Naive thymus-derived CD4-positive, alpha-beta T cell (primary cell): ENCODE measurements at places on chromosomes 7 and 10. TPM values are rescaled to one million over a fixed set of nuclear protein-coding genes. Genes with fewer than 3 reads are reported as not detected.

PDZD7 gene
- 0.77 TPM for total RNA-seq

TCERG1L gene
- 0.42 TPM for total RNA-seq

ZNF3 gene
- total RNA-seq, result 28.7 and 30.2 TPM in 2 replicates

ARMH3 gene
- 34.0 TPM for total RNA-seq

LBX1 gene
- not detected for total RNA-seq

NEUROG3 gene
- not detected in 2 replicates for total RNA-seq

NPC1L1 gene
- total RNA-seq, result not detected in 2 replicates

DLX5 gene
- total RNA-seq, result not detected

CHN2 gene
- 0.70 TPM for total RNA-seq

DNA sequence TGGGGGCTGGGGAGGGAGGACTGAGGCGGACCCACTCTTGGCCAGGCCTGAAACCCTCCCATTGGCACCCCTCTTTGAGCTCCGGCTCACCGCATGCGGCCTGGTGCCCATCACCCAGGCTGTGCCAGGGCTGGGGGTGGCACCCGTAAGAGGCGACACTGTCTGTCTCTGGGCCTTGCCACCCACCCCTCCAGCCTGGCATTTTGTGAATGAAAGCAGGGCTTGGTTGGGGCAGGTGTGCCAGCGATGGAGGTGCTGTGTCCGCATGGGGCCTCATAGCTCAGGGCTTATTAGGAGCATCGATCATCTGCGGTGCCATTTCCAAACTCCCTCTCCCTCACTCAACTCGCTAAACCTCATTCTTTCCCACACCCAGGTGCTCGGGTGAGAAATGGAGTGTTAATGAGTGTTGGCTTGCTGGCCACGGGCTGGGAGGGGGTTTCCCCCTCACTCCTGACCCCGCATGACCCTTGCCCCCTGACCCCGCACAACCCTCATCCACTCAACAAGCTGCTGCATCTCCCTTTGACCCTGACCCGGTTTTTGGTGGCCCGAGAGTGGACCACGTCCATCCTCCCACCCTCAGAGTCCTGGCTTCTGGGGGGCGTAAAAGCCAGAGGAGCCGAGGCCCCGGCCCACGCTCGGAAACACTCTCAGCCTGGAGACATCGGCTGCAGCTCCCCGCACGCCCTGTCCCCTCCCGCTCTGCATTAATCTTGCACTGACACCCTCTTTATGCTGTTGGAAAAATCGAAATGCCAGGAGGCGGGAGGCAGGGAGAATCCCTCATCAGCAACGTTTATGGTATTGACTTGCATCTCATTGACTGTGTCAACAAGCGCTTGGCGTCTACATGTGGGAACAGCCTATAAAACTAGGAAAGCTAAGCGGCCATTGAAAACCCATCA is 161.2 kb downstream of the DNAJB6 start:
- no peak for DNase-seq

DNA sequence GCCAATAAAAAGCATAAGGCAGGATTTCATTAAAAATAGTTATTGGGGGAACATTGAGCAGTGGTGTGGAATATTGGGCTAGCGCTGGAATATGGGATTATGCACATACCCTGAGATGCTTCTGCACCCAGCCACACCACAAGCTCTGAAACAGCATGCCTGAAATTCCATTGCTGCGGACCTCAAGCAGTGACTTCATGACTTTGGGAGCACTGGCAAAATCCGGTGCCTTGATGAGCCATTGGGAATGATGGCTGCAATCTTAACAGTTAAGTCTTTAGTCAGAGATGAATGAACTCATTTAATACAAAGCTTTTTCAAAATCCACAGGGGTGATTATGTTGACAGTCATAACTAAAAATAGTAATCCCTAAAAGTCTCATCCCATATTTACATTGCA is 274.7 kb upstream of the MTPN start:
- DNase-seq, result no peak

DNA sequence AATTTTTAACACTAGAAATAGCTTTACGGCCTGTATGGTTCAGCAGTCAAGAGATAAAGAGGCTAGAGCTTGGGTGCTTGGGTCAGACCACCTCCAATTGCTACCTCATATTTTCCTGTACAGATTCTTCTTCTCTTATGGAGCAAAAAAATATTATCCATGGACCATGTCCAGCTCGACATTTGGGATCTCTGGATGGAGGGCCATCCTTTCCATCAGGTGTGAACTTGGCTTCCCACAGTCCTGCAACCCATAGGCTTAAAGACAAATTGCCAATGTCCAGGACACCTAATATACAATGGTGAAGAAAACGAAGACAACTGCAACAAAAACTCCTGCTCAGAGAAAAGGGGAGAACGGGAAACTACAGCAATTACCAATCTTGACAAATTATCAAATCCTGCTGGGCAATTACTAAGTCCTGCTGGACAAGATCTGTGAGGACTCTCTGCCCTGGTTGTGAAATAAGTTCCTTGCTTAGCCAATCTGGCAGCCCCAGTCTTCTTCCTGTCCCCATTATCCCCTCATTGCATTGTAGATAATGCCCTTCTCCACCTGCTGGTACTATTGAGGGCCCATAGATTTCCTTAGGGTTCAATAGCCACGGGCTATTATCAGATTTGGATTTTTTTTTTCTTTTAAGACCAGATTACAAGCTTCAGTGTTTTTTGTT is 42.0 kb upstream of the BRAF start:
- DNase-seq, result no peak

- no peak for DNase-seq
Observed at GRCh38 chr7:108136191-108136688, 6.1 kb upstream of the LAMB4 start.

- no peak for DNase-seq
Observed at GRCh38 chr7:135716677-135717238, 11.2 kb downstream of the SLC13A4 start.

- no peak for DNase-seq
Observed at GRCh38 chr7:18003286-18003994, 24.2 kb downstream of the PRPS1L1 start.

DNA sequence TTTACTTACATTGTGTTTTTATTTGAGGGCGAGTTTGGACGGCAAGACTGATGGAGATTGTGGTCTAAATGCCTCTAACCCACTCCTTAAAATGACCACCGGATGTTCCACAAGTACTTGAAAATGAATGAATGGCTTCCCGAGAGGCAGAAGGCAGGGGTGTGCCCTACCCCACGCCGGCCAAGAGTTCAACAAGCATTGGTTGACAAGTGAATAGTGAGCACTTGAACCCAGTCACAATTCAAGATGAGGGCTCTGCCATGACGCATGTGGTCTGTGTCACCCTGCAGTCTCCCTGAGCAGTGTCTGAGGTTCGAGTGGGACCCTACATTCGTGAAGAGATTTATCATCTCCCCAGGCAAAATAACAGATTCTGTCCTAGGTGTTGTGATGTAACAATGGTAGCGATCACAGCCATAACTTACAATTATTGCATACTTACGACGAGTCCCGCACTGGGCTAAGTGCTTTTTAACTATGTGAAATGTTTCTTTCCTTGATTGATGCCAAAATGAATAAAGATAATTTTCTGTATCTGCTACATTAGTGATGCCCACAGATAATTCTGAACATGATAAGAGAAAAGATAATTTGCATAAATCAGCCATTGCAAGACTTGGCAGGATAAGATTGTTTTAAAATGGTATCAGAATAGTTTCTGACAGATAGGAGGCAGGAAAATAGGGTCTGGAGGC is 305.4 kb downstream of the WDR37 start:
- DNase-seq, result no peak

GRCh38 chr7:44325811-44326241 is 432 bp upstream of the CAMK2B start:
- DNase-seq, result no peak

DNA sequence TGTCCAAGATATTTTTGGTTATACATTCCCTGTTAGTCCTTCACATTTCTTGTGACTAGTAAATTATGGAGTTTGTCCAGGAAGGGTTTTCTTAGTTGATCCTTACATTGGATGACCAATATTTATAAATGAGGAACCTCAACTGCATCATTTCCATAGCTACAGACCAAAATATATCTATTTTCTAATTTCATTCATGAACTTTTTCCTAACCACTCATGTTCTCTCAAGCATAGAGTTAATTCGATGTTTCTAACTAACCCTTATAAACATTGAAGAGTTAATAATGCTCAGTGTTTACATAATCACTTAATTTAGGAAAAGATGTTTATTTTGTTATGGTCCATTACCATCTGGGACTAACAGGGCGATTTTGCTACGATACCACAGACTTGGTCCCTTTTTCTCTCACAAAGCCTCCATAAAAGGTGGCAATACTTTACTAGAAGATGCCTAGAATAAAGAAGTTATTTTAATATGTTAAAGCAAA is 591.0 kb downstream of the MAGI2 start:
- DNase-seq, result no peak

DNA sequence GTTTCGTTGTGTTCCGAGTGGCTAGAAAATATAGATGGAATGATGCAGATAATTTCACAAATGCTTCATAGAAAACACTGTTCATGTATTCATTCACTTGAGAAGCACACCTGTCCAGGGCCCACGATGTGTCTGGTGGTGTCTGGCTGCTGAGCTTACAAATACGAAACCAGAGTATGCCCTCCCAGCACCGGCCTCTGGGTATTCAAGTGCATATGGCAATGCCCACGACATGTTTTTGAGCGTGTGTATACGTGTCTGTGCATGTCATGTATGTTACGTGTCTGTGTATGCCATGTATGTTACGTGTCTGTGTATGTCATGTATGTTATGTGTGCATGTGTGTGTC is 37.9 kb downstream of the IL2RA start:
- DNase-seq, result no peak

GRCh38 chr7:15889507-15889906 is 203.0 kb upstream of the MEOX2 start:
- DNase-seq, result no peak

GRCh38 chr7:39678930-39679709 is 55.7 kb downstream of the RALA start:
- DNase-seq, result no peak

DNA sequence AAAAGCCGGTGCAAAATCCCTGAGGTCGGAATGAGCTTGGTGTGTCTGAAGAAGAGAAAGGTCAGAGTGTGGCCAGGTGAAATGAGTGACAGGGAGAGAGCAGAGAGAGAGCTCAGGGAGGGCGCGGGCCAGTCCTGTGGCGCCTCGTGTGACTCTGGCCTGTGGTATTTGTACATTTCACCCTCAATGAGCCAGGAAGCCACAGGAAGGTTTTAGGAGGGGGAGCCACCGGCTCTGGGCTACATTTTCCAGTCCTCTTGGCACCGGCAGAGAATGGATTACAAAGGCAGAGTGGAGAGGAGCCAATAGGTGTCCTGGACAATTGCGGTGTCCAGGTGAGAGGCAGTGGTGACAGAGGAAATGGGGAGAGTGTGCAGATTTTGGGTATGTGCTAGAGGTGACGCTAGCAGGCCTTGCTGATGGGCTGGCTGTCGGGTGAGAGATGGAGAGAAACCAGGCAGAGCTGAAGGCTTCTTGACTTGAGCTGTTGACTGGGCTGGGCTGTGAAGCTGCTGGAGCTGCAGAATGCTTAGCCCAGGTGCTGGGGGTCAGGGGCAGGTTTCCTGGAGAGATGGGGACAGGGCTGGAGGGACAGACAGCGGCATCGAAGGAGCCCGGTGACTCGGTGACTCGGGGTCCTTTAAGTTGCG is 38.1 kb downstream of the COL13A1 start:
- DNase-seq, result no peak

GRCh38 chr10:78688230-78688900 is 380.4 kb upstream of the ZMIZ1 start:
- DNase-seq, result no peak

GRCh38 chr7:44057849-44058758 is 7.3 kb downstream of the PGAM2 start:
- no peak for DNase-seq

DNA sequence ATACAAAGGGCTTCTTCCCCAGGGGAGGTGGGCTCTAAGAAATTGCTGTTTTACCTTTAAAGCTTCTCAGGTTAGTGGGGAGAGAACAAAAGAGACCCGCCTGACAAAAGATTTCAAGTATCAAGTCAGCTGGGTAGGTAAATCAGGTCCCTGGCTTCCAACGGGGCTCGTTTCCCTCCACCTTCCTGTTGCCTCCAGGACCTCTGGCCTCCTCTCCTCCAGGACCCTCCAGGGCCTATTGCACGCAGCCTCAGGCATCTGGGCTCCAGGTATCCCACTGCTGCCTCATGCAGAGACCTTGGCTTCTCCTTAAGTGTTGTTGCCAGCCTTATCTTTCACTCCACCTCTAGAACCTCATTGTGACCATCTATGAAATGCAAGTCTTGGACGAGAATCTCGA is 2.9 kb downstream of the BNIP3 start:
- DNase-seq, result no peak

GRCh38 chr10:6221971-6222751 is 19.4 kb downstream of the PFKFB3 start:
- DNase-seq, result no peak

GRCh38 chr7:6460303-6460702 is 12.5 kb upstream of the DAGLB start:
- no peak for DNase-seq
